Fibroblast of villous mesenchyme (primary cell): ENCODE measurements at places on chromosomes 7 and 10.

- DNase-seq = no peak
Observed at GRCh38 chr10:80131499-80131901, 1.0 kb upstream of the PLAC9 start.

DNA sequence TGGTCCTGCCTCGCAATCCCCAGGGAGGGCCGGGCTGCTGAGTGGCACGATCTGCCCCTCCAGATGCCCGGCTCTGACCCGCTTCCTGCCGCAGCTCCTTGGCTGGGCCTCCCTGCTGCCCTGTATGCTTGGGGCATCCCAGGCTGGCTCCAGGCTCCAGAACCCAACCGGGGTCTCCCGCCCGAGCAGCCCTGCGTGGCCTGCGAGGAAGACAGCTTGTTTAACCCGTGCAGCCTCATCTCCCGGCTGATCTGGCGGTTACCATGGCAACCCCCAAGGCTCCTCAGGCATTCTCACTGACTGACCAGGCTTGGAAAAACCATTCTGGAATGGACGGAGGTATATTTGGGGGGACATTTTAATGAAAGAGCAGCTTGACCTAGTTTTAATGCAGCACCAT, 232.4 kb upstream of the MYO3A start:
- no peak for DNase-seq

DNA sequence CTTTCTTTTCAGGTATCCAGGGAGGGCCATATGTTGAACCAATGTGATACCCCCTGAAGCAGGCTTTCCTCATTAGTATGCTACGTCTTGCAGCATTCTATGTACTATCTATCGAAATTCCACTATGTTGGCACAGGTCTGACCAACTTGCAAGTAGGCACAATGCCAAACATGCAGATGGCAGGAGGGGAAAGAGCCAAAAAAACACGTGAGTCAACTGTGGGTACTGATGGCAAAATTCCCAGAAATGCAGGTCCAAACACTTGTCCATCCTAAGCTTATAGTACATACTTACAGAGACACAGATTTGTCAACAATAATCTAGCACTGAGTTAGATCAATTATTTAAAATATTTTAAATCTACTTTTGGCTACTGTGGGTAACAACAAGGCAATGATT, 394.9 kb downstream of the DGKB start:
- DNase-seq = peak; percentile 1

GRCh38 chr7:50397971-50398324, 52.2 kb downstream of the FIGNL1 start:
- no peak for DNase-seq

DNA sequence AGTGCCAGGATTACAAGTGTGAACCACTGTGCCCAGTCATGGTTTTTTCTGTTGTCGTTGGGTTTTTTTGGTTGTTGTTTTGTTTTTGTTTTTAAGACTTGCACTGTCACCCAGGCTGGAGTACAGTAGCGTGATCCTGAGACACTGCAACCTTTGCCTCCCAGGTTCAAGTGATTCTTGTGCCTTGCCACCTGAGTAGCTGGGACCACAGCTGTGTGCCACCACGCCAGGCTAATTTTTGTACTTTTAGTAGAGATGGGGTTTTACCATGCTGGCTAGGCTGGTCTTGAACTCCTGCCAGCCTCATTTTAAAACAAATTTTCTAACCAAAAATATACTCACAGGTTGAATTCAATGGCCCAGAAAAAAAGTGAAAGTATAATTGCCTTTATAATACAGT, 174.1 kb downstream of the AHR start:
- no peak for DNase-seq

GRCh38 chr7:123075838-123076467, 80.5 kb upstream of the TAS2R16 start:
- no peak for DNase-seq

GRCh38 chr10:90787393-90788198, 70.2 kb downstream of the HTR7 start:
- peak; percentile 44 for DNase-seq

DNA sequence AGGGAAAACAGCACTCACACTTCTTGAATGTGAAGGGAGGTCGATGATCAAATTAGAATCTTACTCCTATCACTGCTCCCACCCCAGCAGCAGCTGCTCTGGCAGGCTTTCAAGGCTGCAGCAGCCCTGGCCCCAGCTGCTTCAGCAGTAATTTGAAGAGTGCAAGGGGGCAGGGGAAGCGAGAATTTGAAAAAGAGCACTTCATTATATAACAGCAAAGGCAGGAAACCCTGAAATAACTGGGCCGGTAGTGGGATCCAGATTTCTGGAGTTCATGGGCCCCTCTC, 44.9 kb downstream of the MYPN start:
- DNase-seq = peak; percentile 43

- no peak for DNase-seq
Observed at GRCh38 chr7:130113887-130114286, 43.6 kb downstream of the KLHDC10 start.

GRCh38 chr10:110304394-110304779, 333 bp downstream of the SMNDC1 start:
- DNase-seq = peak; percentile 18
